ENCODE measurements at places on chromosomes 4 and X.

- DNase-seq: peak; percentile 52
Measured at GRCh38 chrX:107935200-107935599, 47.0 kb downstream of the TEX13B start.

DNA sequence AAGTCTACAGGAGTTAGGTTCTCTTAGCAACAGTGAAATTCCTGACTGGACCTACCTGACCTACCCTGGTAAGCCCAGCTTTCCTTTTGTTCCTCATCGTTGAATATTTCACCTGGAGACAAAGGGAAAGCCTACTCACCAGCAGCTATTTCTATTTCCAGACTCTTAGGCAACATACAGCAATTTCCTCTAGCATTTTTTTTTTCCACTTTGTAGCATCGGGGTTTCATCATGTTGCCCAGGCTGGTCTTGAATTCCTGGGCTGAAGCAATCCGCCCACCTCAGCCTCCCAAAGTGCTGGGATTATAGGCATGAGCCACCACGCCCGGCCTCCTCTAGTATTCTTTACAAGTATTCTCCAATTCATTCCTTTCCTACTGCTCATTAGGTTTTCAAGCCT lies 6.8 kb upstream of the S100G start:
- peak; percentile 85 for DNase-seq

DNA sequence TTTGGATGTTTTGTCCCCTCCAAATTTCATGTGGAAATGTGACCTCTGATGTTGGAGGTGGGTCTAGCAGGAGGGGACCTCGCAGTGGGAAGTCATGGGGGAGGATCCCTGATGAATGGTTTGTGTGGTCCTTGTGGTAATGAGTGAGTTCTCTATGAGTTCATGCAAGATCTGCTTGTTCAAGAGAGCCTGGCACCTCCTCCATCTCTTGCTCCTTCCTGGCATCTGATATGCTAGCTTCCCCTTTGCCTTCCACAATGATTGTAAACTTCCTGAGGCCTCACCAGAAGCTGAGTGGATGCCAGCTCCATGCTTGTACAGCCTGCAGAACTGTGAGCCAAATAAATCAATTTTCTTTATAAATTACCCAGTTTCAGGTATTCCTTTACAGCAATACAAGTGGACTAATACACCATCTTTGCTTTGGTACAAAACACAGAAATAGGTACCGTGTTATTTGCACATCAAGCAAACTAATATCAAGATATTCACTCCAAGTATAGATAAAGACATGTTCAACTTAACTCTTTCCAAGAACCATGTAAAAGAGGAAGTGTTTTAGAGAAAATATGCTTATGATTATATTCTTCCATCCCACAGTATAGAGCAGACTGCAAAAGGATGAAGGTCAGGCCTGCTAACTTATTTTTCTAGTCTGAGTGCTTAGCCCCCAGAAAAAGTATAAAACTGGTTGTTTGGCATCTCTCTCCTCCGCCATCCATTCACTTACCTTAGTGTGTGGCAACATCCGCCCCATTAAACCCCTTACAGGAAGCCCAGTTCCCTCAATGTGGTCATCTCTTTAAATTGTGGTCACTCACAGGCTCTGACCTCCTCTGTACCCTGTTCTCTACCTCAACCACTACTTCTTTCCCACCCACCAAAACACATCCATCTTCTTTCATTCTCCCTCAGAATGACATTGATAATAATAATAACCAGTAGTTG lies 6.7 kb downstream of the ARAP2 start:
- no peak for DNase-seq

DNA sequence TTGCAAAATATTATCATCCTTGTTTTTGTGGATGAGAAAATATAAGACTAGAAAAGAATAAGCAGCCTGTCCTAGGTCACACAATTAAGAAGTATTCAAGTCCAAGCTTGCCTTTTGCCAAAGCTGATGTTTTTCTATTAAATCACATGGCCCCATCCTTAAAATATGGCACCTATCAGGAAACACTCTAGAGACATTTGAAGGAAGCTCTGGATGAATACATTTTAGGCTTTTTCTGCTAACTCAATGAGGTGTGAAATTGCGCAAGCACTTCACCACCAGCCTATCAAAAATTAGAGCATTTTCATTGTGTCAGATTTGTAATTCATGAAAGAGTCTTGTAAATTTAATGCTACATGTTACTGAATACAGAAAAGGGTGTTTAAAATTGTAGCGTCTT lies 251.1 kb upstream of the MAD2L1 start:
- no peak for DNase-seq

DNA sequence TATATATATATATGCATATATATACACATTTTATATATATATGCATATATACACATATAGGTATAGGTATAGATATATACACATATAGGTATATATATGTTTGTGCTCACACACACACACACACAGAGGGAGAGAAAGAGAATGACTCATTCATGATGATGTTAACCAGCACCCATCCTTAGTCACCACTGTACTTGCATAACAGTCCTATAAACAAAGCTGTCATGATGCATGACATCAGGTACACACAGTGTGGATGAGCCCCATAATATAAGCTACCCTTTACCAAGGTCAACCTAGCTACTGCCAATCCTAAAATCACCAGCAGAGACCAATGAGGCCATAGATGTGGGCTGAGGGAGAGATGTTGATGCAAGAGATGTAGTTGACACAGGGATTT lies 1408.0 kb downstream of the RAPGEF2 start:
- DNase-seq: peak; percentile 57

DNA sequence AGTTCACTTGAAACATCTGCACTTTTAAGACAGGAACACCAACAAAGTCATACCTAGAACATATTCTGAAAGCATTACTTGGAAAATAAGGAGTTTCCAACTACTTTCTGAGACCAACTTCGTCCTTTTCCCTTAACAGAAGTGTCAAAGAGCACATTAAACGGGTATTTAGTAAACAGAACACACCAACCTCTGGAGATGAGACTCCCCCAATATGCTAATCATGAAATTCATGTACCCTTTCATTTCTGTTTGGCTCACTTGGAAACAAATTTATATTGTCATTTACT lies 69.2 kb downstream of the NOCT start:
- peak; percentile 5 for DNase-seq

DNA sequence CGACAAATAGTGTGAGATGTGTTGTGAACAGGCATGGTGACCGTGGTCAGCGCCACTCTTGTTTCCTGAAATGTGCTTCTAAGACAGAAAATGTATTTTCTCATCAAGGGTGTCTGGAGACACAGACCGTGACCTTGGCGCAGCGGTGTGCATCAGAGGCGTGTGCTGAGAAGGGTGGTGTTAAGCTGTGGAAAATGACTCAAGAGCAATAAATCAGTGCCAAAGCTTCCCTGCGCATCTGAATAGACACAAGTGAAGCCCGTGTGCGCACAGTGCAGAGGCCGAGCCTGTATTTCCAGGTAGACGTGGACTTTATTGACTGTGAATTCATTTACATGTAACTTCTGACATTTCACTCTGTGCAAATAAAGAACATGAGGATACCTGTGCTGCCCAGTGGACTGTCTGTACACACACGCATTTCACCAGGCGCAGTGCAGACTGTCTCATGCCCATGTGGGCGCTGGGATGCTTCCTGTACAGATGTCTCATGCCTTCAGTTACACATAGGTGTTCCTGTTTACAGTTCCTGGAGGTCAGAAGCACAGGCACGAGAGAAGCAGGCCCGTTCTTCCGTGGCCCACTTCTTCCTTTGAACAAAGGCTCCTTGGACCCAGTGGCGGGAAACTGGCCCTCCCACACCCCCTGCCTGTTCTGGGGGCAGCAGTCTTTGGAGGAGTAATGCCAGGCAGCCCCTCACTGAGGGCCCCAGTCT lies 31.9 kb downstream of the NSG1 start:
- no peak for DNase-seq

GRCh38 chr4:159368320-159368719 lies 265.4 kb downstream of the RAPGEF2 start:
- no peak for DNase-seq

DNA sequence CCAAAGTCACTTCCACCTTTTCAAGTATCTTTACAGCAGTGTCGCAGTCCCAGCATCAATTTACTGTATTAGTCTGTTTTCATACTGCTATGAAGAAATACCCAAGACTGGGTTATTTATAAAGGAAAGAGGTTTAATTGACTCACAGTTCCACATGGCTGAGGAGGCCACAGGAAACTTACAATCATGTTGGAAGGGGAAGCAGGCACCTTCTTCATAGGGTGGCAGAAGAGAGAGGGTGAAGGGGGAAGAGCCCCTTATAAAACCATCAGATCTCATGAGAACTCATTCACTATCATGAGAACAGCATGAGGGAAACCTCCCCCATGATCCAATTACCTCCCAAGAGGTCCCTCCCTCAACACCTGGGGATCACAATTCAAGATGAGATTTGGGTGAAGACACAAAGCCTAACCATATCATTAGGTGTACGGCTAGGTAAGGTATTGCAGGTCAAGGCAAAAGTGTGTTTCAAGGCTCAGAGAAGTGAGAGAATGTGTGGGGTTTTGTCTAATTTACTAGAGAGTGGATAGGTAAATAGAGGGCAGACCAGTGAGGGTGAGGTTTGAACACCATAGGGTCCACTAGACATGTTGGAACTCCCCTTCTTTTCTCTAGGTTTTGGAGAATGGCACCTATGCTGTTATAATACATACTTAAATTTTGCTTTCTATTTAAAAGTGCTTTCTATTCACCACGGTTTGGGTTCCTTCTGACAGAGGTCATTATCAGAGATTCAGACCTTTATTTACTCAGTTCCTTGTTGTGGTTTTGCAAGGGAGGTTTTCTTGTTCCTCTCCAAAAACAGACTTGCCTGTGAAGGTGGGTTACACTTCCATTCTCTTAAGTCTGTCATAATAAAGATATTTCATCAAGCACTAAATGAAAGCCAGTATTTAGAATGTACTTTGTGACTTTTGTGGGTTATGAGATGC lies 186.6 kb downstream of the CPEB2 start:
- DNase-seq: no peak

GRCh38 chr4:147644471-147644870 lies 27.3 kb downstream of the TMEM184C start:
- no peak for DNase-seq

DNA sequence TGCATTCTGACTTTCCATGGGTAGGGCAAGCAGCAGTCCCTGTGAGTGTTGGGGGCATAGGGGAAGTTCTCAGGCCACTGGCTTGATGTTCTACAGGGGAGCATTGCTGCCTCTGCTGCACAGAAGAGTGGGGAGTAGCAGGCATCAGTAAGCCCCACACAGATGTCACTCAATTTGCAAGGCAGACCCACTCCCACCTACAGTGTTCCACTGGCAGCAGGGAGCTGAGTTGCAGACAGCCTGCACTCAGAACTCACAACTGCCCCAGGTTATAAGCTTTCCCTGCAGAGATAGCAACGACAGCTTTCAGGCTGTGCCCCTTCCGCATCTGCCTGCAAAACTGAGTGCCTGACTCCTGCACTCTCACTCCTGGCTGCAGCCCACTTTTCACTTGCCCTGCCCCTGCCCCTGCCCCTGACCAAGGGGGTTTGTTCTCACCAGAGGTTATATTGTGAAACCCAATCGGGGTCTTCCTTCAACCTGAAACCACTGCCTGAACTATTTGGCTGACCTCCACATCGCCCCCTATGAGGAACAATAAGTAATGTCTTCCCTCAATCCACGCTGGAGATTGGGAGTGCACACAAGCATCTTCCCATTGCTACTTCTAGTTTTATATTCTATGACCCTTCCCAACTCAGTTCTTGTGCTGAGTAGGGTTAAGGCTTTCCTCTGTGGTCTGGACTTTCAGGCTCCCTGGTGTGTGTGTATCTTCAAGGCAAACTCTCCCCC lies 227.4 kb upstream of the CXorf51B start:
- no peak for DNase-seq

DNA sequence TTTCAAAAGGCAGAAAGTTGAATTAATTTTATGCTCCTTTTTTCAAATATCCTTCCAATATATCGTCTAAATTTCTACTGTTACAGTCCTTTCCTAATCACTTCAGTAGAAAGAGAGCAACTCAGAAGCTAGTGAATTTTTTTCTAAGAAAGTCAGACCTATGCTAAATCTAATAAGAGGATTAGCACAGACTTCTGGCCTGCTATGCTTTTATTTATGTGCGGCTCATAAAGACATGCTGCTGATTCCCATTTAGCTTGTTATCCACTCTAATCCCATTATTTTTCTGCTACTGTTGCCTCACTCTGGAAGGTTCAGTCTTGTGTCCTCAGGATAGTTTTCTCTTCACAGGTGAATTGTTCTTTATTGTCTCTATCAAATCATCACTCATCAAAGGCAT lies 473.5 kb upstream of the FAM241A start:
- DNase-seq: no peak

DNA sequence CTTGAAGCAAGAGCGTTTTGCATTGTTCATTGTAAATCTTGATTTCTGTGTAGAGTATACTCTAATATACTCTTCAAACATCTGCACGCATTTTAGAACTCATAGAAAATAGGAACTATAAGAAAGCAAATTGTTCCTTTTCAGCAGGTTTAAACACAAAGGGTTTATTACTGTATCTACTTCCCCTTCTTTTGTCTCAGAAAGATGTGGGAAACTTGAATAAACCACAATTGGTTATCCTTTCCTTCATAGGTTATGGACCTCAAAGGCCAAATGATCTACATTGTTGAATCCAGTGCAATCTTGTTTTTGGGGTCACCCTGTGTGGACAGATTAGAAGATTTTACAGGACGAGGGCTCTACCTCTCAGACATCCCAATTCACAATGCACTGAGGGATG lies 46.0 kb upstream of the GUCY1B1 start:
- no peak for DNase-seq

GRCh38 chrX:46959101-46959500 lies 46.9 kb downstream of the JADE3 start:
- DNase-seq: no peak

DNA sequence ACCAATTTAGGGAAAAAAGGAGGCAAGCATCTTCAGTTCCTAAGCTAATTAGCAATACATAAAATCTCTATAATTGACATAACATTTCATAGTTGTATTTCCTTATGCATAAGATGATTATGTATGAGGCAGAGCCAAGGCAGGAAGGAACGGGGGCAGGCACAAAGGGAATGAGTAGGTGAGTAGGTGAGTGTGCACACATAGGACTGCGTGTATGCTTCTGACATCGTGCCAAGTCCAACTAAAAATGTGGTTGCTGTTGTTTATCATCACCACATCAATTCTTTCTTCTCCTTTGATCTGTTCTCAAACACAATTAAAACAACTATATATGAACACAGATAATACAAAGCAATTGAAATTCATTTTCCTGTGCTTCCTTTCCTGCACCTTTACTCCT lies 131.2 kb downstream of the UNC5C start:
- no peak for DNase-seq

DNA sequence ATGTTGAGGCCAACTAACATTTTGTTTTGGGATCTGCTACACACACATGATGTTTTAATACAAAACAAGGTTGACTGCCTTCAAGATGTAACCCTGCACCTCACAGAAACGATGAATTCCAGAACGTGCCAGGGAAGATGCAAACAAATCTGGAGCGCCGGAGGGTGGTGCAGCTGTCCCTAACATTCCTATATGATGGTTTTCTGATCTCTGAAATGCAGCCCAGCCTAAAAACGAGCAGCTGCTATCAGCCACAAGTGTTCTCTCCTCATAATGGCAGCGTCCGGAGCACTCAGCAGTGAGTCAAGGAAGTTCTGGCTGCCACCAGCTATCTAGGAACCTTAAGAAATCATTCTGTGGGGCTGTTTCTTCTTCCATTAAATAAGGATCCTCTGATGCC lies 333.4 kb downstream of the NR3C2 start:
- no peak for DNase-seq
